Activated CD4-positive, alpha-beta T cell treated with anti-CD3 and anti-CD28 coated beads, Interleukin-2, amount 50 U/mL, for 24 hours (primary cell): ENCODE measurements at places on chromosomes 12 and 14.

GRCh38 chr12:20561871-20562270 is 133.3 kb upstream of the SLCO1C1 start:
- DNase-seq = no peak

- DNase-seq = no peak
Measured at GRCh38 chr14:92473261-92473968, 40.2 kb upstream of the RIN3 start.

- no peak for DNase-seq
Measured at GRCh38 chr14:104878582-104878981, 13.5 kb downstream of the CEP170B start.

- no peak for DNase-seq
Measured at GRCh38 chr12:101854747-101855146, 22.6 kb upstream of the DRAM1 start.

DNA sequence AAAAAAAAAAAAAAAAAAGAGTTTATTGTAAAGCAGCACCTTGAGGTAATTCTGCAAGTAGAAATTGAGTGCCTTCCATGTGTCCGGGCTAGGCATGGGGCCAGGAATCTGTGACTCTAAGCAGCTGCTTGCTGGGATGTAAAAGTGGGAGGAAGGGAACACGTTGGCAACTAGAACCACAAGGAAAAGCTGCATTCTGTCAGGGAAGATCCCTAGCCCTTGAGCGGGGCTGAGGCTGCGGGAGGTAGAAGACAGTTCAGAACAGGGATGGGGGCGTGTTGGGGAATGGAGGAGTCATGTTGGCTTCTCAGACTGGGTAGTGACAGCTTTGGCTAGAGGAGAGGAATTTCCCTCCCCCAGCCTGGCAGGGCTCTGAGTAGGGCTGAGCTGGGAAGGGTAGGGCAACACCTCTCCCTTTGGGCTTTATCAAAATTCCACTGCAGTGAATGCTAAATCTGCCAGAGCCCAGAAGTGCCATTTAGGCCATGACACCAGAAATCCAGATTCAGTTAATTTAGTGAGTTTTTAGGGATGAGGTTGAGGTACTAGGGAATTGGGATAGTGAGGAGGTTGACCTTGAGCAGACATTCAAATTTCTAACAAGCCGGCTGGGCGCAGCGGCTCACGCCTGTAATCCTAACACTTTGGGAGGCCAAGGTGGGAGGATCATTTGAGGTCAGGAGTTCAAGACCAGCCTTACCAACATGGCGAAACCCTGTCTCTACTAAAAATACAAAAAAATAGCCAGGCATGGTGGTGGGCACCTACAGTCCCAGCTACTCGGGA is 3.4 kb upstream of the TRAFD1 start:
- no peak for DNase-seq

DNA sequence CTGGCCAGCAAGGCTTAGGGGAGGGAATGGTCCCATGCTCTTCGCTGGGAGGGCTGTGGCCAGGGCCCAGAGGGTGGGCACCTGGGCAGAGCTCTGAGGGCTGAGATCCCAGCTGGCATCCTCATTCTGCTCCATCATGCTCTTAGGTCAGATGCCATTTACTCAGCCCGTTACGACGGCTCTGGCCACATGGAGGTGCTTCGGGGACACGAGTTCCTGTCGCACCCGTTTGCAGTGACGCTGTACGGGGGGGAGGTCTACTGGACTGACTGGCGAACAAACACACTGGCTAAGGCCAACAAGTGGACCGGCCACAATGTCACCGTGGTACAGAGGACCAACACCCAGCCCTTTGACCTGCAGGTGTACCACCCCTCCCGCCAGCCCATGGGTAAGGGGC is 30.8 kb upstream of the LRP1-AS start:
- DNase-seq = no peak

GRCh38 chr14:97543816-97544215 is 746.6 kb downstream of the VRK1 start:
- no peak for DNase-seq

DNA sequence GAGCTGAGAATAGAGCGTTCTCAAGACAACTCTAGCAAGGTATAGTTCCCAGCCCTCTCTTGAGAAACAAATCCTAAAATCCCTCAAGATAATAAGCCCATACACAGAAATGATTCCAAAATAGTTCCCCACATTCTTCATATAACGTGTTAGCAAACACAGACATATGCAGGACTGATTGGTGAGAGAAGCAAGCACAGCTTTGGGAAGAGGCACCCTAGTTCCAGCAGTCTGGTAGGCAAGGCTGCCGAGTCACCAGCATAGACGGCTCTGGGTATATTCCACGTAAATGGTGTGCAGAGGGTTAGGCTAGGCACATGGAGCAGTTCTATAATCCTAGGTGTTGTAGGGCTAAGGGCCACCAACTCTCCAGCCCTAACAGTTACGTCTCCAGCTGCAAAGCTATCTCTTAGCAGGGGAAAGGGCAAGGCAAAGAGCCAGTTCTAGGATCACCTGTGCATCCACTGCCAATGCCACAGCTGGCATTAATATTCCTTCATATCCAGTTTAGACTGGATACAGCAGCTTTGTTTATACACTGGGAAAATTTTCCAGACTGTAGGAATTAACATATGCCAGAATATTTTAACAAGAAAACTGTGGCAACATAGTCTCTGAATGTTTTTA is 52.9 kb downstream of the SH2B3 start:
- no peak for DNase-seq

GRCh38 chr14:65142914-65143625 is 40.8 kb upstream of the MAX start:
- DNase-seq = no peak

DNA sequence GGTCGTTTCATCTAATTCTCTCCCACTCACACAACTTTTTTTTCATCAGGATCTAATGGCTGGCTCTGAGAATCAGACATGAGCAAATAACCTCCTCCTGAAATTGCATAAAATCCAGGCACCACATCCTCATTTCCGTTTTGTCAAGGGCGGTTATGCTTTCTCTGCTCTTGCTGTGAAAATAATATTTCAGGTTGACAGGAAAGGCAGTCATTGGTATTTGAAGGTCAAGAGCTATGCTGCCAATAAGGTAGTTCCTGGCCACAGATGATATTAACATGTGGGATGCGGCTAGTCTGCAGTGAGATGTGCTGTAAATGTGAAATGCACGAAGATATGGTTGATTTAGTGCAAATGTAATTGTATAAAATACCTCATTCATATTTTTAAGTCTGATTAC is 870.2 kb upstream of the TMEM132C start:
- no peak for DNase-seq

GRCh38 chr14:104870368-104871144 is 5.5 kb downstream of the CEP170B start:
- DNase-seq = no peak

DNA sequence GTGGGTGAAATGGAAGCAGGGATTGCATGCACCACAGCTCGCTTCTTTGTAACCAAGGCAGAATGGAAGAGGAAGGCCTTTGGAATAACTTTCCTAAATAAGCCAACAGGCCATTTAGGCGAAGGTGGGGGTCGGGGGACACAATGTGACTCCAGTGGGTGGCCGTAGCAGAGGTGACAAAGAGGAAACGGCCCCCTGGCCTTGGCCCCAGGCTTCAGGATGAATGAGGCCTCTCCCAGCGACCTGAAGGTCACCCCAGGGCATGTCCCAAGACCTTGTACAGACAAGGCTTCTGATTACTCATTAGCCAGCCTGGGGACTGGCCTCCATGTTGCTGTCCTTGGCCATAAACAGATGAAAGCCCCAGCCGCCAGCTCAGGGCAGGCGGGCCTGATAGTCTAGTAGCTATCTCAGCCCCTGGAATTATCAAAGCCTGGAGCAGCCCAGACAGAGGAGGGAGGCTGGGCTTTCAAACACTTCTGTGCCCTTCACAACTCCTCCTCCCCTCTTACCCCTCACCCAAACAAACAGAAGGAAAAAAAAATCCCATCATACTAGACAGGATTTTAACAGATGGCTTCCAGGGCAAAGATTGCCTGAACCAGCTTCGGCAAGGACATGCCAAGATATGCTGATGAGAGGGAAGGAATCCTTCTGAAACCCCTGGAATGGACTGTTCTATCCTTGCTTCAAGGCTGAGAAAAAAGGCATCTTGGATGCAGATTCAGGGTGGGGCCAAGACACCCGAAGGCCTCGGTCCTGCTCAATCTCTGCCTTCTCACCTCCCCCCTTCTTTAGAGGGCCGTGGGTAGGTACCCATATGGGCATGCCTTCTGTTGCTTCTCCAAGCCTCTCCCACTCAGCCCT is 142.3 kb upstream of the PARP11 start:
- DNase-seq = no peak

GRCh38 chr14:101024686-101025085 is 121.2 kb upstream of the RTL1 start:
- no peak for DNase-seq

DNA sequence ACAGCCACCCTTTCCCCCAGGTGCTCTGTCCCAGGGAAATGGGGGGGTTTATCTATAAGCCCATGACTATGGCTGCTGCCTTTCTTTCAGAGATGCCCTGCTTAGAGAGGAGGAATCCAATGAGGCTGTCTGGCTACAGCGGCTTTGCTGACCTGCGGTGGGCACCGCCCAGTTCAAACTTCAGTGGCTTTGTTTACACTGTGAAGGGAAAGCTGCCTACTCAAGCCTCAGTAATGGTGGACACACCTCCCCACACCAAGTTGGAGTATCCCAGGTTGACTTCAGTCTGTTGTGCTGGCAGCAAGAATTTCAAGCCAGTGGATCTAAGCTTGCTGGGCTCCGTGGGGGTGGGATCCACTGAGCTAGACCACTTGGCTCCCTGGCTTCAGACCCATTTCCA is 869.2 kb downstream of the SLC6A15 start:
- DNase-seq = no peak

DNA sequence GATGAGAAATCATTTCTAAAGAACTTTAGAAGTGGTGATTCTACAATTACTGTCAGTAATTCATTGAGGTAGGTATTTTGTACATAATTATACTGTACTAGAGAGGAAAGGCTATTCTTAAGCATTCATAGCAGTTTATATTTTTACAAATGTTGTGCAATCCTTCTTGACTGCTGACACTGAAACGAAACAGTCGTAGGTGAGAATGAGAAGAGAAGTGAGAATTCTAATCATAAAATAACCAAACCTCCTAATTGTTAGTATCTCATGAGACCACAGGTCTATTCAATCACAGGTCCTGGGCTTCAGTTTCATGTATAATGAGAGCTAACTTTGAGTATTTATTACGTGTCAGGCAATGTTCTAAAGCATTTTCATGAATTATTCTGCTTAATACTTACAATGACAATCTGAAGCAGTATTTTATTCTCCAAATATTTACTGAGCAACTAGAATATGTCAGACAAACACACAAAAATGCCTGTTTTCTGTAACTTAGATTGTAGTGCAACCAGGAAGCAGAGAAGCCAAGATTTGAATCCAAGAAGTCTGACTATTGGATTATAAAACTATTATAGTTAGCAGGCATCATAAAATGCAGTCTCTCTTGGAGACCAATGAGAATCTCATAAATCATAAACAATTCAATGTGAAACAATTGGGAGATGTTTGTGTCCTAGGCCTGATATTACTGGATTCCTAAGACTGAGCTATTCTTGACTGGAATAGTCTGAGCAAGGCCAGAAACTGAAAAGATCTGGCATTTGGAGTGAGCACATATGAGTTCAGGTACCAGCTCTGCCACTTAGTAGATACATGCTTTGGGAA is 24.3 kb downstream of the RERG start:
- no peak for DNase-seq

DNA sequence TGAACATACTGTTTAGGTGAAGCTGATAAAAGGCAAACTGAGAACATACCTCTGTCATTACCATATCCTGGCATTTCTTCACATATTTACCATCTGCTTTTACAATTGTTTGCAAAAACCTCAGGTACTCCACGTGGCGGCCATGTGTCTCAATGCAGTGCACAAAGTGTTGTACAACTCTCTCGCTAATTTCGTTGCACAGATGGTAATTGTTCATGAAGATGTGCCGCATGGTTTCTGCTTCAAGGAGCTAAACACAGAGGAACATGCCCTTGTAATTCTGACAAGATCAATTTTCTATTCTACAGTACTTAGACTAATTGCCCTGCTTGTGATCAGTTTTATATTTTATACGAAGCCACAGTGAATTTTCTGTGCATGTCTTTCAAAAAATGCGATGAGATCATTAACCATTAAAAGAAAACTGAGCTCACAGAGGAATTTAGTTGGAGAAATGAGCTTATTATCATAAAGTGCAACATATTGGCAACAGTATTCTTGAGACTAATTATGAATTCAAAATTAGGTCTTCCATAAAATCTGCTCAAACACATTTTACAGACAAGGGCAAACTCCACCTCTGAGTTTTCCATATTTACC is 233.8 kb downstream of the ITPR2 start:
- no peak for DNase-seq

DNA sequence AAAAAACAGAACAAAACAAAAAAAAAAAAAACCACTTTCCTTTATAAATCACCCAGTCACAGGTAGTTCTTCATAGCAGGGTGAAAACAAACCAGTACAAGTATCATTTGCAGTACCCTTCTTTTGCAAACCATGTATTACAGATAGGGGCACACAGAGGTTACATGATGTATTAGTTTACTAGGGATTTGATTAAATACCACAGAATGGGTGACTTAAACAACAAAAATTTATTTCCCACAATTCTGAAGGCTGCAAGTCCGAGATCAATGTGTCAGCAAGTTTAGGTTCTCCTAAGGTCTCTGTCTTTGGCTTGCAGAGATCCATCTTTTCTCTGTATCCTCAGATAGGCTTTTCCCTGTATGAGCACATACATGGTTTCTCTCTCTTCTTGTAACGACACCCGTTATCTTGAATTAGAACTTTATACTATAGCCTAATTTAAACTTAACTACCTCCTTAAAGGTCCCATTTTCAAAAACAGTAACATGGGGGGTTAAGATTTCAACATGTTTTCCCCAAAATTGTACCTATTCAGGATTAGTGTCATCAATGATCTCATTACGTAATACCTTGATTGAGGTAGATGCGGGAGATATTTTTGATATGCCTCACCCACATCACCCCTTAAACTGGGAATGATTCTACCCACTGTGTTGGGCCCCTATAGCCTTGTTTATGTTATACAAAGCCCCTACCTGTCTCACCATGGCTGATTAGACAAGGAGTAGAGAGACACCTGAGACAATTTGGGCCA is 3.5 kb upstream of the CEP128 start:
- no peak for DNase-seq

DNA sequence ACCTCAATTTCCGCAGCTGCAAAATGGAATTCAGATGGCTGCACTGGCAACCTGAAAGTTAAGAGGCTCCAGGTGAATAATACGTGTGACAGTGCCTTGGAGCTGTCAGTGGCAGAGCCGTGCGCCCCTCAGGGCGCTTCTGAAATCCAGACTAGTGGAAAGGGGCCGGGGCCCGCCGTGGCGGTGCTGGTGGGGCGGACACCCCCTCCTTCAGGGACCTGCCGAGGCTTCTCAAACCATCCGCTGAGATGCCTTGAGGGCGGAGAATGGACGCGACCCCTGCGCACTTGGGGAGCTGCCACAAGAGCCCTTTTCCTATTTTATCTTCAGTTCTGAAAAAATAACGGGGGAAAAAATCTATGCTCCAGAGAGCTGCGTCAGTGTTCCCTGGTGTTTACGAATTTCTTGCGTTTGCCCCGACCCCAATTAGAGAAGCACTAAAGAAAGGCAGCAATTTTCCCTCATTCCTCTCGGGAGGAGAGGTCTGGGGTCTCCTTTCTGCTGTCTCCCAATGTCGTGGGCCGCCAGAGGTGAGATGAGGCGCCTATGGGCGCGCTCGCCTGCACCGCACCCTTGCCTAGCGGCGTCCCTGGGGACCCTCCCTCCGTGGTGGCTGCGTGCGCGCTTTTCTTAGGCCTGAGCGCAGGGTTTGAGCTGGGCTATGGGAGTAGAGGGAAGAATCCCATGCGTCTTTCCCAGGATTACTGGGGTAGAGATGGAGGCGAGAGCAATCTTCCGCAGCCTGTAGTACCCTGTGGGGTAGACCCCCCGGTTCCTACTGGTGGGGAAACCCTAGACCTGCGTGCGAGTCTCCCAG is 2.2 kb downstream of the NOS1 start:
- DNase-seq = no peak
